NCI-H460 (cell line): ENCODE measurements at places on chromosomes 11 and 22.

DNA sequence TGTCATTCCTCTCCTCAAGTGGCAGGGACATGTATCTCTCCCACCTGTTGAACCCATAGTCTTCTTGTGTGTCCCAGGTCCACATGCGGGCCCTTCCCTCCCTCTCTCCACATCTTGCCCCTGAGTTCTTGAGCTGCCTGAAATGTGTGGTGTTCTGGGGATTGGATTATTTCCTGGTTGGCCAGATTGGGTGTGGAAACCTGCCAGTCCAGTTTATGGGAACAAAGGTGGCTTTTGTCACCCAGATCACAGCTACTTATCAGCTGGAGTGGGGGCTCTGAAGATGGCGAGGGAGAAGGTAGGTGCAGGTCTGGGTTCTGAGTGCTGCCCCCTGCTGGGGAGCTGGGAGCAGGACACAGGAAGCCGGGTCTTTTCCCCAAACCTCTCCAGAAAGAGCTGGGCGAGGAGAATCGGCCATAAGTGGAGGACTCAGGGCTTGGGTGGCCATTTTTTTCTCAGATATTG lies 14.2 kb downstream of the DTX4 start:
- no peak for DNase-seq

- peak; percentile 45 for DNase-seq
Observed at GRCh38 chr11:44927174-44927661, 23.5 kb downstream of the TP53I11 start.

DNA sequence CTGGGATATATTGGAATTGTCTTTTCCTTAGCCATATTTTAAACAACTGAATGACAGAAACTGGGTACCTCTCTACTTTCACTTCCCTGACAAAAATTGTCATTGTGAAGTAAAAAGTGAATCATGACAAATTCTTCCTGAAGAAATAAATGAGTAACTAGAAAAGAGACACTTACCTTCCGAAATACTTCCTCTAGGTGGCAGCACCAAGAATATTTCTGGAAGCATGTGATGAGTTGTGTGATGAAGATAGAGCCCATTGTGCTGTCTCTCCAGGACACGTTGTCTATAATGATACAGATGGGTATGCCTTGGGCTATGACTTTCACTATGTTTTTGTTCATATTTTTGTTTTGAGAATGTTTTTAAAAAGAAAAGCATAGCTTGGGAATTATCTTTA lies 21.5 kb downstream of the CASP4 start:
- DNase-seq = peak; percentile 53

GRCh38 chr11:3865388-3866193 lies 10.1 kb downstream of the STIM1 start:
- no peak for DNase-seq
